ENCODE measurements at places on chromosomes 2 and 18.

DNA sequence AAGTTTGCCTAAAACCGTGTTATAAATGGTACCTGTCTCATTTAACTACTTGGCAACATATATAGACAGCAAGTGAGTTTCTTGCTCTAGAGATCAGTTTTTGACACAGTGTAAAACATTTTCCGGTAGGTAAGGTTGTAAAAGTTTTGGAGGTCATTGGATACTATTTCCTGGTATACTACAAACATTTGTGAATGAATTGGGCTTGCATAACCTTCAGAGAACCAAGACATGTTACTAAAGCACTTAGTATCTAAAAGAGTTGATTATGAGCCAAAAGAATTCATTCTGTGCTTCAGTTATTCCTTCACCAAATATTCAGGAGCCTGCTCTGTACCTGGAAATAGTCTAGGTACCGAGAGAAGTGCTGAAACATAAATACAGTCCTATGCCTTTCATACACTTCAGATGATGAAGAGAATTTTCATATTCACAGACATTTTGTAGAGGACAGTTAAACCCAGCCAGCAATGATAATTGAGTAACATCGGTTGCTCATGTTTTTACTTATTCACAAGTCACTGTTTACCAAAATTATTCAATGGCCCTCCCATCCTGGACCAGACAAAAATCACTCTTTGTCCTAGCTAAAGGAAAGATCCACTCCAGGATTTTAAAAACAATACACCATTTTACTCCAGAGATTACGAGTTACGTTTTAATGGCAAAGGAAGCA, 319.4 kb upstream of the RBMS1 start:
- no peak for DNase-seq

DNA sequence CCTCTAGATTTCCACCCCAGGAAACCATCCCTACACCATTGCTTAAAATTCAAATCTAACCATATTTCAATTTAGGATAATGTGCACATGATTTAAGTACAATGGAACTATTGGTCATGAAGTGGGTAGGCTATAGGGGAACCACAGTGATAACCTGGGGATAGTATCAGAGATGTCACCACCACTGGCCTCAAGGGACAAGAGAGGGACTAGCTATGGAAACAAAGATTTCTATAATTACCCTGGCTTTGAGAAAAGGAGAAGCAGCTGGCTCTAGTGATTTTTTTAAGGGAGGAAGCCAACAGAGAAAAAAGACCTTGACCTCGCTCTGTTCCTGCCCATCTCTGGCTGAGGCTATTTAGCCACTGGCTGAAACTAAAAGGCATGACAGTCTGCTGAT, 132.0 kb downstream of the MEP1B start:
- DNase-seq = no peak

GRCh38 chr2:72150157-72150860, 2.6 kb upstream of the CYP26B1 start:
- DNase-seq = peak; percentile 80

DNA sequence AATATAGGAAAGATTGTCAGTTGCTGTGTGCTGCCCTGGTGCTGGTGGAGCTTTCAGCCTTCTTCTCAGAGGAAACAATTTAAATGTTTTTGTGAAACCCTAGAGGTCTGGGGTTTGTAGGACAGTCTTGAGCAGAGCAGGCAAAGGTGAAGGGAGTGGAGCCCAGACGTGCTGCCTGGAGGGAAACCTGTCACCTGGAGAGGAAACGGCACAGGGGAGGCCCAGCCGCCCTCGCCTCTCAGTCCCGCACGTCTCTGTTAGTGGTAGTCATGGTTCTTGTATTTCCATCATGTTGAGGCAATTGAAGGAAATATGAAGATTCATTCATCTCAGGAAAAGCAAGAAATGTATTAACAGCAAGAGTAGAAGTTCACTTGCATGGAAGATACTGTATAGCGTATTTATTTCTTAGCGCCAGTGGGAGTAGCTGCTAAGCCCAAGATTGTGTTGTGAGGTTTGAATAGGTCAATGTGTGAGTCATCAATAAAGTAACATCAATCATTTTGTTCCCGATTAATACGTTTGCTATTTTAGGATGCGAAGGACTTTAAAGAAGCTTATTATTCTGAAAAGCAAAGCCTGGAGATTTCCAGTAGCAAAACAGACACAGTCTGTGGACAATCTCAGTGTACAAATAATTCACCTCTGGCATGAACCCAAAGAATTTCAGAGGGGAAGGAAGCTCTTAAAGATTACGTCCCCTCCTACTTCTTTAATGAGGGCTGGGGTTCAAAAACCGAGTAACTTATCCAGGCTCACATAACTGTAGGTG, 70.4 kb downstream of the LRRFIP1 start:
- DNase-seq = peak; percentile 58

GRCh38 chr2:236175548-236176150, 7.5 kb upstream of the GBX2 start:
- DNase-seq = no peak

DNA sequence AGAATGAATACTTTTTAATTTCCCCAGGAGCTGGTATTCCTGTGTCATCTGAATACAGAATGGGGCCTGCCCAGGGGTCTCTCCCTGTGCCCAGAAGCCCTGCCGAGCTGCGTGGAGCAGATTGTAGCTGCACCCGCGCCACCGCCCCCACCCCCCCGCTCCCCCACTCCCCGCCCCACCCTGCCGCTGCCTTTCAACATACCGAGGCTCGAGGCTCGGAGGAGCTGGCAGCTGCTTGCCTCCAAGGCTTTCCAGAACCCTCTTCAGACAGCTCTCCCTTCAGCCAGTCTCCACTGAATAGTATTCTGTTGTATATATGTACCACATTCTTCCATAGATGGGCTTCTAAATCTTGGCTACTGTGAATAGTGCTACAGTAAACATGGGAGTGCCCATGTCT, 150.7 kb downstream of the TSN start:
- DNase-seq = no peak

DNA sequence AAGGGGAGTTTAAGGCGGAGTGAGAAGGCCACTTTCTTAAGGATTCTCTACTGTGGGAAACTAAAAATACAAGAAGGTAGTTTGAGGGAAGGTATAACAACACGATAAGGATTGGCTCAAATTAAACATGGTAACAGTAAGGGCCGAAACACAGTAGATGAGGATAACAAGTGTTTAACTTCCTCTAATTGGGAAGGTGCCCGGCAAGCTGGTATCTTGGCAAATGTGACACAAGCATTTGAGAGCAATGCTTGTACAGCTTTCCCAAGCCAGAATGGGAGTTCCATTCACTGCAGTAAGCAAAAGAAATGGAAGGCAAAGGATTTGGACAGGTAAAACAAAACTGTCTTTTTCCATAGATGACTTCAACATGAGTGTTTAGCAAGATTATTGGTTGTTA, 19.8 kb downstream of the USP40 start:
- DNase-seq = no peak

- peak; percentile 97 for DNase-seq
Measured at GRCh38 chr2:162343824-162344616, at the start of gene GCA. GCA (plus strand) TSS chr2:162344132; CDS start chr2:162344249, 117 bp downstream.

DNA sequence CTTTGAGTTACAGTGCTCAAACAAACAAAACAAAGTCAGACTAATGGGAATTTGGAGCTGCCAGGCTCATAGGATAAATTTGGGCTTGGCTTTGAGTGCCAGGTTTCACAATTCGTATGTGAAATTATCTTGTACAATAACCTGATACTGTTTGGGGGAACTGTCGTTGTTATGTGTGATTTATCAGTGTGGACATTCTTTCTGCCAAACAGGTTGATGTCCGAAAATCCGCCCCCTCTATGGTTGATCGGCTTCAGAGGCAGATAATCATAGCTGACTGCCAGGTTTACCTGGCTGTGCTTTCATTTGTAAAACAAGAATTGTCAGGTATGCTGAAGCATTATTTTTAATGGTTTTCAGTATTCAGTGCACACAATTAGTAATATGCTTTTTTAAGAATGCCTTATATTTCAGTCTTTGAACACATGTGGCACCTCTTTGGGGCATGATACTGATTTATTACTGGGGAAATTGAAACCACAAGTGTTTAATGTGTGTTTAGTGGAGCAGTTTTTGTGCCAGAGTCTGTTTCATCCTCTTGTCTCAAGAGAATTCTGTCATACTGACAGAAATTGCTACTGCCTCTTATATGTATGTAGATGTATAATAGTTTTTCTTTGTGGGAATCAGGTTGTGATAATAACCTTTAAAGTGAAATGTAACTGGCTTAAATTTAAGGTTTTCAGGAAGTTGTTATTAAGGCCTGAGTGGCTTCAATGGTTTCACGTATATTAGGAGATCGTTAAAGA, 54.6 kb downstream of the TTC39C start:
- no peak for DNase-seq

DNA sequence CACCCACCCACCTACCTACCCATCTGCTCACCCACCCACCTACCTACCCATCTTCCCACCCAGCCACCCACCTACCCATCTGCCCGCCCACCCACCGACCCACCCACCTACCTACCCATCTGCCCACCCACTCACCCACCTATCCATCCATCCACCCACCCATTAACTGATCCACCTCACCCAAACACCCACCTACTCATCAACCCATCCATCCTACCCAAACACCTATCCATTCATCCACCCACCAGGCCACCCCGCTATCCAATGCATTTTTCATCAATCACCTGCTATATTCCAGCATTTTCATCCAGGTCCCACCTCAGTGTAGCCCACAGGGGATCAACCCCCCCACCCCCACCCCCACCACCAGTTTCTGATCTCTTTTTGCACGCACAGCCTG, 121.8 kb downstream of the GLI2 start:
- no peak for DNase-seq

DNA sequence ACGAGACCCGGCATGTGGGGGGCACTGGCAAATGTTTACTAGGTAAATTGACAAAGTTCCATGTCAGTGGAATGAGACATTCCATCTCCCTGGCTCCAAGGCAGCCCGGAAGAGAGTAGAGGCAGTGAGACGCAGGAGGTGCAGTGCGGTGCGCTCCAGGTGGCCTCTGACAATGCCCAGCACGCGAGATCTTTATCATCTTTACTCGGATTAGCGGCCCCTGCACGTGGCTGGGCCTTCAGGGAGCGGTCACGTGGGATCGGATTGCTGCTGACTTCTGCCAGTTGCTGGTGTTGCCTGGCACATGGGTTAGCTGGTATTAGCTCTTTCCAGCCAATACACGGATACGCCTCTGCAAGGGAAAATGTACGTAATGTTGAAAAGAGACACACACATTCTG, 151.2 kb upstream of the ALKAL2 start:
- no peak for DNase-seq

DNA sequence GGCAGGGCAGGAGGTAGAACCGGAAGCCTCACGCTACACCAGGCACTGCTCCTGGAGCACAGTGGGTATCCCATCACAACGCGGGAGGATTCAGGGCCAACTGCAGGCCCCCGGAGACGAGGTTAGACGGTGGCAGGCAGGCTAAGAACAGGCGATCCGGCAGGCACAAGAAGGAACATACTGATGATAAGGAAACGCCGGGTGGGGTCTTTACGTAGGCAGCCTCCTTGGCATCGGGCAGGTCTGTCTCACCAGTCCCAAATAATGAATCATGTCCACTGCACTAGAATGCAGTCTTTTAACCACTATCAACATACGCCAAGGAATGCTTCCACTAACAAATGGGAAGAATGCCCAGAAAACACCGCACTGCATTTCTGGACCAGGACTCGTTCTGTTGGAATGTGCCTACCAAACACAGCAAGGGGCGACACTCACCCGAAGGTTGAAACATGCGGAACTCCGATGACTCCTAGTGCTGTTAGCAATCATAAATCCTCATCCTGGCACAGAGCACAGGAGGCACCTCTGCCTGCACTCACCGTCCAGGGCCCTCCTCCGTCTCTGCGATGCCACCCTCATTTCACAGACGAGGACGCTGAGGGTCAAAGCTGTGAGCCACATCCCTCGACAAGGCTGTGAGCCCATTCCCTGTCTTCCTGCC, 35.2 kb downstream of the ZNF516 start:
- DNase-seq = no peak

DNA sequence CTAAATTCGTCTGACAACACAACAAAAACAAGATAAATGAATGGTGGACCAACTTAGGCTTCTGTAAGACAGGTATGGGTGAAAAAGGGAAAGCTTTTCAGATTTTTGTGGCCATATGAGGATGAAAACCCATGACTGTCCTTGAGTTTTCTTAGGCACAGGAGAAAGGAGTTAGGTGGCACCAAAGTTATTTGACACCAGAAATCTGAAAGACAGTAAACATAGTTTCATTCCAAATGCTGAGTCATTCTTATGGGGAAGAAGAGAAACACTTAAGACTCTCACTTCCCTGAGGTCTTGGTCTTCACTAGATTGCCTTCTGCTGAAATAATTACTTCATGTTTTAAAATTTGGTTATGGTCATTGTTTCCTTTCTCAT, 5.2 kb upstream of the GPD2 start:
- no peak for DNase-seq

GRCh38 chr2:98028101-98028561, 32.4 kb upstream of the TMEM131 start:
- no peak for DNase-seq

- DNase-seq = no peak
Measured at GRCh38 chr2:1987379-1987778, 243.1 kb upstream of the PXDN start.

GRCh38 chr2:99278793-99279291, 22.2 kb downstream of the LYG1 start:
- DNase-seq = no peak

- no peak for DNase-seq
Measured at GRCh38 chr2:128867311-128867710, 548.6 kb upstream of the HS6ST1 start.

DNA sequence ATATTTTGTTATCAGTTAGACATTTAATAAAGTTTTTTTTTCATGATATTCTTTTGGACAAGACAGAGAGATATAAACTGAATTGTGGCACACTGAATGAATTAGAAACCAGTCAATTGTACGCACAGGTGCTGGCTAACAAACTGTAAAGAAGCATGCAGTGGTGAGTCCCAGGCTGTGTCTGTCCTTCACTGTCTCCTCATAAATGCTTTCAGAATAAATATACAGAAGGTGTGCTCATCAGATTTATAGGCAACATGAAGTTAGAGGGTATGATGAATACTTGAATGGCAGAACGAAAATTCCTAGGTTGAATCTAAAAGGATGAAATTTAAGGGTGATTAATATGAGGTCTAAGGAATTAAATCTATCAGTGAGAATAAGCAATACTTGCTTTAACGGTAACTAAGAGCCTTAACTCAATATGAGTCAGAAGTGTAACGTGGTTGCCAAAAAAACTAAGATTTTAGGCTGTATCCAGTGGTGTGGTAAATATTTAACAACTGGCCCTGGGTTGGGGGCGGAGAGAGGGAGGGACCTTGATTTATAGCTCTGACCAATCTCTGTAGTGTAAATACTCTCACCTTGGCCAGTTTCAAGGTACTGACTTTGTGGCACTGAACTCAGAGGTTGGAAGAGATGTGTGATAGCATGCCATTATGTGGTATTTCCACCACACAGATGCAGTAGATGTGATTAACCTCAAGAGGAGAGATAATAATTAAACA, 41.9 kb upstream of the AAK1 start:
- peak; percentile 54 for DNase-seq

GRCh38 chr18:45667056-45667736, 51.9 kb downstream of the SLC14A2 start:
- no peak for DNase-seq

- DNase-seq = peak; percentile 1
Measured at GRCh38 chr2:239328351-239329191, 72.2 kb downstream of the HDAC4 start.

Measured in stimulated activated naive CD8-positive, alpha-beta T cell treated with anti-CD3 and anti-CD28 coated beads, Interleukin-15, Interleukin-2, amounts not matched to agents 100 U/mL and 50 U/mL, for 24 hours (primary cell).